ENCODE measurements at places on chromosomes 5 and 9. TPM values are rescaled to one million over a fixed set of nuclear protein-coding genes. Genes with fewer than 3 reads are reported as not detected.

DNA sequence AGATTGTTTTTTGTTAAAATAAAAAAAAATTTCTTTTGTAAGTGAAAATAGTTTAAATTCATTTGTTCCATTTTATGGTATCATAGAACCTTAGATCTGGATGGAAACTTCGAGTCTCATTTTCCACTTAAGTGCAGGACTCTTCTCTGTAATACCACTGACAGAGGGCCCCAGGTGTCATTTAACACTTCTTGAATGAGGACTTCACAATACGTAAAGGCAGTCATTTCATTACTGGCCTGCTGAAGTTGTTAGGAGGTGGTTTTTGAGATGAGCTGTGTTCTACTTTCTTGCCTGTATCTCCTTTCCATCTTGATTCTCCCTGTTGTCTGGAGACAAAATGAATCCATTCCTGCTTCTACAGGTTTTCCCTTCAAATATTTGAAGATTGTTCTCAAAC is 455.3 kb downstream of the DMRT2 start:
- no peak for DNase-seq

GRCh38 chr5:148796936-148797335 is 29.5 kb upstream of the ADRB2 start:
- DNase-seq, result no peak

DNA sequence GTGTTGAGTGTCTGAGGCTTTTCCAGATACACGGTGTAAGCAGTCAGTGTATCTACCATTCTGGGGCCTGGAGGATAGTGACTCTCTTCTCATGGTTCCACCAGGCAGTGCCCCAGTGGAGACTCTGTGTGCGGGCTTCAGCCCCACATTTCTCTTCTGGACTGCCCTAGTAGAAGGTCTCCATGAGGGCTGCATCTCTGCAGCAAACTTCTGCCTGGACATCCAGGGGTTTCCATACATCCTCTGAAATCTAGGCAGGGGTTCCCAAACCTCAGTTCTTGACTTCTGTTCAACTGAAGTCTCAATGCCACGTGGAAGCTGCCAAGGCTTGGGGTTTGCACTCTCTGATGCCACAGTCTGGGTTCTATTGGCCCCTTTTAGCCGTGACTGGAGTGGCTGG is 256.6 kb upstream of the ITGA1 start:
- no peak for DNase-seq

GRCh38 chr5:53035868-53036381 is 46.8 kb downstream of the ITGA2 start:
- DNase-seq, result no peak

GRCh38 chr5:22998362-22998761 is 145.2 kb upstream of the CDH12 start:
- no peak for DNase-seq

DNA sequence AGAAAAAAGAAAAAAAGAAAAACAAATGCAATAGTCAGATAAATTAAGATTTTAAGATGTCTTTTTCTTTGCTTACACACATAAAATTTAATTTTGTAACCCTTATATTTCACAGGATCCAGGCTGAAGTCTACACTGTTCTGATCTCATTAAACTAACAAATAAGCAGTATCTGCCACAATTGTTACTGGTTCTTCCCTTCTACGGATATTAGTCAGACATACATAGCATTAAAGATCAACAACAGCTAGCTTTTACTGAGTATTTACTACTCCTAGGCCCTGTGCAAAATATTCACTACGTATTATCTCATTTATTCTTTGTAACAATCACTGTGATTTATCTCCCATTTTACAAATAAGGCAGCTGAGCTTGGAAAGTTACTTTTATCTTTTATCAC is 34.9 kb downstream of the GNAQ start:
- DNase-seq, result no peak

DNA sequence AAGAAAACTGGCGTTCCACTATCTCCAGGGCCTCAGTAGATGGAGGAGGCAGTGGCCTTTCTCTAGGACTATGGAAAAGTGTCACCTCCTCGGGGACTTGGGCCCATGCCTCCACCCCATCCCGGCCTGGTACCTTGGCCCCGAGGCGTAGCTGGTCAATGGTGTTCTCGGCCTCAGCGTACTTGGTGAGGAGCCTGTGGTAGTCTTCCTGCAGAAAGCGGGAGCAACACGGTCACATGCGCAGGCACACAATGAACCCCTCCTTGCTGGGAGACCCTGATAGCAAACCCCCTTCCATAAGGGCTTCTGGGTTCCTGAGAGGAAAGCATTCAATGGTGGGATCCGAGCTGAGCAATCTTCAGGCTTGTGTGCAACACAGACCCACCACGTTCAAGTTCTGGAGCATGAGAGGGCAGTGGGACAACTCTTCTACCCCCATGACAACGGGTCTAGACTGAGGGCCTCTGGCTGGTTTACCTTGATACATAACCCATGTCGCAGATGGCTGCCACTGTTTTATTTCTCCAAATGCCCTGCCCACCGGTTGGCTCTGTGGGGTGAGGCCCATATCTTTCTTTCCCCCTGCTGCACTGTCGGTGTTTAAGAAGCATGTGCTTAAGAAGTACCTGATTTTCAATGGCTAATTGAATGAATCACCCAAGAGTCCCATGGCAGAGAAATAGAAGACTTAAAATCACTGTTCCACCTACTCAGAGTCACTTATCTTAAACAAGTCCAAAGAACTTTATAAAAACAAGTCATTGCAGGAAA is 13.6 kb downstream of the AKNA start:
- DNase-seq, result no peak

DNA sequence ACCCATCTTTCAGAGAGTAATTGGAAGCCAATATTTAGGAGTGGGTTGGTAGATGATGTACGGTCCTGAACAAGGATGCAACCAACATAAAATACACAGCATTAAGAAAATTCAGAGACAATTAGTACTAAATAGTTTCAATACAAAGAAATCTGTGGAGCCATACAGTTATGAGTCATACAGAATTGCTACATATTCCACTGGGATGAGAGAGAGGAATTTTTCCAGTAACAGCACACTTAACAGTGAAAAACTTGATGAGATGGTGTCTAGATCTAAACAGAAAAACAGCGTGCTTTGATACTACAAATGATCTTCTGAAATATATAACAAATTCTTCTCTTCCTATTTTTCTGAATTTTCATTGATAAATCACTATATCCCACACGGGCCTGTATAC is 1999.3 kb upstream of the CDH9 start:
- DNase-seq, result no peak

GRCh38 chr9:123541411-123541810 is 185.4 kb downstream of the CRB2 start:
- no peak for DNase-seq

Gene GLIPR2
- total RNA-seq, result 54.4 TPM

Gene CD72
- not detected for total RNA-seq

Gene SLC1A3
- 3.0 TPM for total RNA-seq

Gene SH2D3C
- total RNA-seq, result 49.5 TPM

Gene CER1
- not detected for total RNA-seq

Gene GFI1B
- not detected for total RNA-seq

Gene SLC6A18
- total RNA-seq, result not detected

Gene CA9
- 3.9 TPM for total RNA-seq

Gene FAXDC2
- 25.3 TPM for total RNA-seq
